ENCODE measurements at places on chromosomes 12 and 14.

GRCh38 chr12:117968151-117968789, 520 bp downstream of the KSR2 start:
- no peak for DNase-seq

- DNase-seq, result no peak
Observed at GRCh38 chr12:18620986-18621385, 116.8 kb downstream of the PLCZ1 start.

DNA sequence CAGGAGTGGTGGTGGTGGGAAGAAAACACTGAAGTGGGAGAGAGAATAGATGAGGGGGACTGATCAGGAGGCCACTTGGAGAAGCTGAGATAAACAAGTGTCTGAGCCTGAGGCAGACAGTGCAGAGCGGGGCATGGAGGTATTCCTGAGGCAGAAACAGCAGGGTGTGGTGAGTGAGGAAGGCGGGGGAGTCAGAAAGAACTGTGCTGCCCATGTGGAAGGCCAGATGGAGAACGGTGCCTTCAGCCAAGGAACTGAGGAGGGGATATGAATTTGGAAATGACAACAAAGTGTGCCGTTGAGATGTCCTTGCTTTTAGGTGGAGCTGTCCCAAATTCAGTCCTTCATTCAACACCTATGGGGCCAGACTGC, 13.7 kb downstream of the APPL2 start:
- DNase-seq, result no peak

DNA sequence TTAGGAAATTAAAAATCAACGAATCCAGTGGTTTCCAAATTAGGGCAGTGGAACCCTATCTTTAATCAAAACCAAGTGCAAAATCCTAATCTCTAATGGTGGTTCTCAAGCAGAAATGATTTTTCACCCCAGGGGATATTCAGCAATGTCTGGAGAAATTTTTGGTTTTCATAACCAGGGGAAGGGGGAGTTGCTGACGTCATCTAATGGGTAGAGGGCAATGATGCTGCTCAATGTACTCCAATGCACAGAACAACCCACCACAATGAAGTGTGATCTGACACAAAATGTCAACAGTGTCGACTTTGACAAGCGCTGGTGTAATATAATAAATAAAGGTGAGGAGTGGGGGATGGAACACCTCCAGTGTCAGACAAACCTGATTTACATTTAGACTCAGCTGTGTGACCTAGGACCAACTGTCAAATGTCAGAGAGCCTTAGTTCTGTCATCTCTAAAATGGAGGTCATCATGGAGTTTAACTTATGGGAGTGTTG, 81.5 kb downstream of the CMKLR1 start:
- DNase-seq, result no peak

GRCh38 chr12:38159092-38159551, 157.5 kb upstream of the ALG10B start:
- no peak for DNase-seq

GRCh38 chr12:54355104-54355815, 9.0 kb downstream of the GPR84 start:
- DNase-seq, result no peak

DNA sequence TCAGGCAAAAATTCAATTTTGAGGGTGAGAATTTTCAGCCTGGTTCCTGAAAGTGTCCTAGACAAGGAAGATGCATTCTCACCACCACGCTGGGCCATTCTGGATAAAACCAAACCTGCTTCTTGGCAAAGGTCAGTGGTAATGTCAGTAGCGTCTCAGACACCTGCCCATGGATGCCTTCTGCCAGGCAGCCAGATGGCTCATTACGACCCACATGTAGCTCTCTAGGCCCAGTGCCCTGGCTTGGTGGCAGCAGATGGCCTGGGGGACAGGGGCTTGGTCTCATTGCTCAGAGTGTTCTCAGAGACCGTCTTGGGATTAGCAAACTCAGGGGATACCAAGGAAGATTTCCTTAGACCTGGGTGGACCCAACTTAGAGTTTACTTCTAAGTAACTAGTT, 105.1 kb downstream of the ARF6 start:
- DNase-seq, result no peak

DNA sequence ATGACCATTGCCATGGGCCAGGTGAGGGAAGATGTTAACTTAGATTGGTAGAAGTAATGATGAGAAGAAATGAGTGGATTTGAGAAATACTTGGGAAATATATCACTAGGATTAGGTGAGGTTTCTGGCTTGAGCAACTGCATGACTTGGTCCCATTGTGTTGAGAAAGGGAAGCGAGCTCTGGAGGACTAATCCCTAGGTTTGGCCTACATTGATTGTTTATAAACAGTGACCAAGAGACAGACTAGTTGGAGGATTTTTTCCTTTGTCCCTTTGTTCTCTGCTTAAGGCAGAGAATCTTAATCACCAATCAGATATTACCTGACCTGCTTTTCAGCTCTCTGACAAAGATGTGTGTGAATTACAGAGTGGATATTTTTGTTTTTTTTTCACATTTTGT, 100.5 kb downstream of the AEBP2 start:
- no peak for DNase-seq

- no peak for DNase-seq
Observed at GRCh38 chr14:95886366-95887056, 9.9 kb downstream of the TUNAR start.

- no peak for DNase-seq
Observed at GRCh38 chr12:46430340-46430948, 57.9 kb upstream of the SLC38A2 start.

DNA sequence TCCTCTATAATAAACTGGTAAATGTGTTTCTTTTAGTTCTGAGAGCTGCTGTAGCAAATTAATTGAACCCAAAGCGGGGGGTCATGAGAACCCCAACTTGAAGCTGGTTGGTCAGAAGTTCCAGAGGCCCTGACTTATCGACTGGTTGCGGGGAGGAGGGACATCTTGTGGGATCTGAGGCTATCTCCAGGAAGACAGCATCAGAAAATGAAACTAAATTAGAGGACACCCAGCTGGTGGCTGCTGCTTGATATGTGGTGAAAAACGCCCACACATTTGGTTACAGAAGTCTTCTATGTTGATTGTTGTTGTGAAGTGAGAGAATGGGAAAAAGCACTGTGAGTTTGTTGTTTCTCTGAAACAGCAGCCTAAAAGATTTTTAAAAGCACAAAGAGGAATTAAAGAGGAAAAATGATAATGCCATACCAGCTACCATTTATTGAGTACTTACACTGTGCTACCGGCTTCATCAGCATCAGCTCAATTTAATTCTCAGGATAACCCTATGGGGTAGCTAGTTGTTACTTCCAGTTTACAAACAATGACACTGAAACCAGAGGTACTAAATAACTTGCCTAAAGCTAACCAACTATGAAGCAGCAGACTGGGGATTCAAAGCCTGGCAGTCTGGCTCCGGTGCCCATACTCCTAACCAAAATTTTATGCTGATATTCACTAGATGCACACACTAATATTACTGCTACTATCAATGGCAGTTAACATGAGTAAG, 24.3 kb downstream of the DDX24 start:
- DNase-seq, result no peak

- no peak for DNase-seq
Observed at GRCh38 chr14:50366589-50366988, 30.1 kb downstream of the CDKL1 start.

GRCh38 chr12:94254270-94254669, 105.9 kb downstream of the PLXNC1 start:
- no peak for DNase-seq

- DNase-seq, result no peak
Observed at GRCh38 chr14:71142375-71143038, 235.2 kb downstream of the PCNX1 start.

DNA sequence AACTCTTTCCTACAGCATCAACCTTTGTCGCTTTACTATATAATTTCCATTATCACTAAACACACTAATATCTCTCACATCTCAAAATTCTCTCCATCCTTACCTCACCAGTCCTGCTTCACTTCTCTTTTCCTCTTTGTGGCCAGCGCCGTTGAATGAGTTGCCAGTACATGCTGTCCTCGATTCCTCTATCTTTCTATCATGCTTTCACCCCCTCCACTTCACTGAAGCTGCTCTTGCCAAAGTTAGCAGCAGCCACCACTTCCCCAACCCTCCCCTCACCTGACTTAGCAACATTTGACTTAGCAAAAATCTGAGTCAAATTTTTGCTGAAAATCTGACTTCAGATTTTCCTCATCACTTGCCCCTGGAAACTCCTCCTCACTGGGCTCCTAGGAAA, 210.4 kb downstream of the ANO6 start:
- DNase-seq, result no peak

- no peak for DNase-seq
Observed at GRCh38 chr12:82414926-82415325, 56.6 kb downstream of the METTL25 start.

DNA sequence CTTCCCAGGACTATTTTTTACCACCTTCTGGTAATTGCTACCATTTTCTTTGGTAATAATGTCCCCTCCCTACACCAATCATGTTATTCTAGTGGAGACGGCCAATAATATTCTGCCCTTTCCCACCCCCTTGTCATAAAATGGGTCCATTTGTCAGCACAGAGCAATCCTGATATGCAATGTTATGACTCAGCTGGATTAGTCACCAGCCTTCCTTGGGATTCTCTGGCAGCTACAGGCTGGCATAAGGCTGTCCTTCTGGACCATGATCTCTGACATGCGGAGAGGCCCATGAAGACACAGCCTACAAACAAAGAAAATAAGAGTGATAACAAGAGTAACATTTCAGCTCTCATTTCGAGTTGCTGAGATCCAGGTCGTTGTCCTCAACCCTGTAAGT, 222.0 kb upstream of the CPNE8 start:
- DNase-seq, result no peak
